Hepatocyte (in vitro differentiated cells): ENCODE measurements at places on chromosomes 4 and X.

DNA sequence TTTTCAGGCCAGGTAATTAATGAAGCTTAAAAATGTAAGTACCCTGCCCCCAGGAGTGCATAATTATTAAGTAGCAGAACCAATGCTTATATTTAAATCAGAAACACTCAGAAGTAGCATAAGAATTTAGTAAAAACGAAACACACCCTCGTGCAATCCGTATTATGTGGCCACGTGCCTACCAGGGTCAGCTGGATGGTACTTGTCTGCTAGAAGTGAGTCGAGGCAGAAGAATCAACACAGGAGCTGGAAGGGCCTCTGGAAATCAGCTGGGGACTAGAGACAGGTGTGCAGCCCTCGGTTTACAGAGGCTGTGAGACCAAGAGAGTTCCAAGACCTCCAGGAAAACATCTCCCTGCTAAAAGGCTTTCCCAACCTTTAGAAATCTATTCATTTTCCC, 559 bp upstream of the FAM47E start:
- H3K27ac ChIP-seq = peak overlapping the region; percentile 52
- peaks cover 4% of the 10 kb centered on the region for H3K4me1 ChIP-seq
- H3K27me3 ChIP-seq = peaks cover 4% of the 10 kb centered on the region

DNA sequence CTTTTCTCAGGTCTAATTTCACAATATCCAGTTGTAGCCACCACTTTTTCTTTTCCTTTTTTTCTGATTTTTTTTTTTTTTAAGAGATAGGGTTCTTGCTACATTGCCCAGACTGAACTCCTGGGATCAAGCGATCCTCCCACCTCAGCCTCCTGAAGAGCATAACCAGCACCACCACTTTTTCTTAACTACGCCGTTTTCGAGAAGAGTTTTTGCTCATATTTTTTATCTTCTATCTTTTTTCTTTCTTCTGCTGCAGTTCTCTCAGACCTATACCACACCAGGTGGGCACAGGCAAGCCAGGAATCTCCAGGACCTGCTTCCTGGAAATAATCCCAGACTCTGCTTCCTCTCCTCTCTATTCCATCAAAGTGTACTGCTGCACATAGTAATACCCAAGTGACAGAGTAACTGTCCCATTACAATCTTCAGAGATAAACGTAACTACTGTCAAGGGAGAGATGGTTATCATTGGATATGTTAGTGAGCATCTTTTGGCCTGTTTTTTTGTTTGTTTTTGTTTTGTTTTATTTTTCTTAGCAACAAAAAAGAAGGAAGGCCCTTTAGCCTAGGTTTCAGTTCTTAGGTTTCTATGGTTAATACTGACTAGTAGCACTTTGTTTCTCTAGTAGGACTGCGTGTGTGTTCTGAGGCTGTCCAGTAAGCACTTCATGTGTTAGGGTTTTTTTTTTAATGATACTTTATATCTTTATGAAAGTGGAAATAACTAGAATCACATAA, 59.2 kb upstream of the TXK start:
- no peak overlapping the region for H3K27ac ChIP-seq
- no peak for DNase-seq
- H3K36me3 ChIP-seq = no peaks in the 10 kb centered on the region
- H3K4me3 ChIP-seq = no peak overlapping the region
- no peaks in the 10 kb centered on the region for H3K4me1 ChIP-seq

GRCh38 chr4:129821963-129822362, 726.0 kb downstream of the C4orf33 start:
- no peak for DNase-seq
- H3K36me3 ChIP-seq = no peaks in the 10 kb centered on the region
- H3K4me3 ChIP-seq = no peak overlapping the region
- no peaks in the 10 kb centered on the region for H3K4me1 ChIP-seq
- H3K27ac ChIP-seq = no peak overlapping the region

DNA sequence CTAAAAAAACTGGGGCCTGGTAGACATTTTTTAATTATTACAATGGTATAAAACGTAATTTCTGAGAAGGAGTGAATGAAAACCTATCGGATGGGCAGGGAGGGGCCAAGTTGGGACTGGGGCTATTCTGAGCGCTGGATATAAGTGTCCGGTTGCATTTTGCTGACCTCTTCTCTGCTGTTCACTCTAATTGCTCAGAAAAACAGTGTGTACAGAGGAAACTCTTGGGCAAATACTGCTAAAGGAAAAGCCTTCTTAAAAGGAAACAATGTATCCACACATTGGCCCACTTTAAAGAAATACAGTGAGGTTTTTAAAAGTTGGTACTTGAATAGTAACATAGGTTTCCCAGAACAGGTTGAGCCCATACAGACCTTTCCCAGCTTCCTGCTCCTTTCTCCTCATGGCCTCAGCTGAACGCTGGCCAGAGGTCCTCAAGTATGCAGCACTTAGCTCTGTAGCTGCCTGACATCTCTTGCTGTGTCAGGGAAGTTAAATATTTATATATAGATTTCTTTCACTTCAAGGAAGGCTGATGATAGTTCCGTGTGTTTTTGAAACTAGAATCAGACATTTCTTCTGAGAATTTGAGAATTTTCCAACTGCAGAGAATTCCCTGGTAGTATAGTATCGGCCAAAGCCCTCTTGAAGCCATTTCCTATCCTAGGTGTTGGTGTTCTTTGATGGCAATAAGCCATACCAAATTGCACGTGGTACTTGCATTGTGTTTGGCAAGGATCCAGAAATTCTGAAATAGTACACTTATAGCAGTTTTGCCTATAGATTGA, 97.1 kb upstream of the SLC4A4 start:
- no peaks in the 10 kb centered on the region for H3K27me3 ChIP-seq
- H3K4me1 ChIP-seq = peaks cover 8% of the 10 kb centered on the region
- no peaks in the 10 kb centered on the region for H3K36me3 ChIP-seq
- H3K27ac ChIP-seq = no peak overlapping the region

- no peaks in the 10 kb centered on the region for H3K36me3 ChIP-seq
- H3K4me1 ChIP-seq = no peaks in the 10 kb centered on the region
Observed at GRCh38 chr4:139599076-139599475, 43.1 kb upstream of the SETD7 start.

DNA sequence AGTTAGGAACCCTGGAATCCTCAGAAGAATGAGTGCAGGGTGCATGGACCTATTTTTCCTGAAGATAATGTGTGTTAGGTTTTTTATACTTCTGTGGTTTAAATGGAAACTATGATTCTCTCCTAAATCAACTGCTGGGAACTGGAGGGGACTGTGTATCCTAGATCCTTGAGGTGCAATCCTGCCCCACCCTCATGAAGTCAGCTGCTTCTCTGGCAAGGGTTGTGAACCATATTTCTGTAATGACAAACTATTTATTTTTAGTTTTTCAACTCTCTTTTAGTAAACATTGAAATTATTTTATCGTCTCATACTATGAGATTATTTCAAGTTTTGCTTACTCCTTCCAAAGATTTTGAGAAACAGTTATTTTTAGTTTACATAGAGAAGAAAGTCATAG, 25.8 kb upstream of the VEGFC start:
- no peaks in the 10 kb centered on the region for H3K27me3 ChIP-seq
- H3K36me3 ChIP-seq = no peaks in the 10 kb centered on the region
- no peak overlapping the region for H3K27ac ChIP-seq
- DNase-seq = no peak
- H3K4me1 ChIP-seq = no peaks in the 10 kb centered on the region
- H3K4me3 ChIP-seq = no peak overlapping the region

- peak; percentile 89 for DNase-seq
- H3K4me1 ChIP-seq = peaks cover 17% of the 10 kb centered on the region
- peaks cover 21% of the 10 kb centered on the region for H3K27me3 ChIP-seq
- peak within 1 kb of the TSS; percentile 72 for H3K4me3 ChIP-seq
- H3K36me3 ChIP-seq = no peaks in the 10 kb centered on the region
- peak within 1 kb of the TSS; percentile 55 for H3K27ac ChIP-seq
Observed at GRCh38 chr4:118352843-118353533, at the start of gene PRSS12. PRSS12 (minus strand) TSS chr4:118353003; CDS start chr4:118352720, 283 bp downstream.

GRCh38 chrX:13638826-13639225, 14.1 kb upstream of the TCEANC start:
- H3K36me3 ChIP-seq = no peaks in the 10 kb centered on the region
- H3K4me1 ChIP-seq = no peaks in the 10 kb centered on the region
- H3K27ac ChIP-seq = no peak overlapping the region
- H3K27me3 ChIP-seq = no peaks in the 10 kb centered on the region
